ENCODE measurements at places on chromosomes 7 and 10. TPM values are rescaled to one million over a fixed set of nuclear protein-coding genes. Genes with fewer than 3 reads are reported as not detected.

The CYP2E1 gene
- polyA plus RNA-seq, result 2.4 TPM

The OR13A1 gene
- 0.07 TPM for polyA plus RNA-seq

The CHAT gene
- 0.06 TPM for polyA plus RNA-seq

The CUEDC2 gene
- polyA plus RNA-seq, result 91.5 TPM

The SPDYE1 gene
- 3.1 TPM for polyA plus RNA-seq

Measured in renal pelvis (tissue), 12 donors.